ENCODE measurements at places on chromosomes 7 and 10. TPM values are rescaled to one million over a fixed set of nuclear protein-coding genes. Genes with fewer than 3 reads are reported as not detected.

DNA sequence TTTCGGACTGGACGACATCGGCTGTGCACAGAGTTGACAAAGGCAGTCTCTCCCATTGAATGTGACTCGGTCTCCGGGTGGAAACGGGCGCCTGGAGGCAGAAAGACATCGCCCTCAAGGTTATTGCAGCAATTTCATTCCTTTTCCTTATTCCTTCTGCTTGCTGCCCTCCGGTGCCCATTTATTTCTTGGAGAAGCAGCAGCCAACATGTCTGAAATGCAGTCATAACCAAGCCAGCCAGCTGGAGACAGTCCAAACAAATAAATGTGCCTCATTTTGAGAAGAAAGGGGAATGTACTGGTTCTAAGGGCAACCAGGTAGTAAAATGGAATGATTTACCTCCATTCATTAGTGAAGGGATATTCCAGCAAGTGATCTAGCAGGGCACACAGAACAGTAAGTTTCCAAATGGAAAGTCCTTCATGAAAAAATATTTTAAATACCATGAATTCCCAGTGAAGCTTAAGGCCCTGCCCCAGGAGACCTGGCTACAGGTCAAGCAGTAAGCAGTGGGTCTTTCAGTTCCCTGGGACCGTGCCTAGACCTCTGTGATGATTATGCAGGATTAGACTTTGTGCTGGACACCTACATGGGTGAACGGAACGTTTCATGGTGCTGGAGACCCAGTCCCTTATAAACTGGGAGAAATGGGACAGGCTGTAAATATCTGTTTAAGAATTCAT is 86.6 kb downstream of the ABLIM1 start:
- no peak overlapping the region for H3K27ac ChIP-seq
- H3K36me3 ChIP-seq: peaks cover 6% of the 10 kb centered on the region
- H3K4me1 ChIP-seq: no peaks in the 10 kb centered on the region
- H3K4me3 ChIP-seq: no peak overlapping the region

DNA sequence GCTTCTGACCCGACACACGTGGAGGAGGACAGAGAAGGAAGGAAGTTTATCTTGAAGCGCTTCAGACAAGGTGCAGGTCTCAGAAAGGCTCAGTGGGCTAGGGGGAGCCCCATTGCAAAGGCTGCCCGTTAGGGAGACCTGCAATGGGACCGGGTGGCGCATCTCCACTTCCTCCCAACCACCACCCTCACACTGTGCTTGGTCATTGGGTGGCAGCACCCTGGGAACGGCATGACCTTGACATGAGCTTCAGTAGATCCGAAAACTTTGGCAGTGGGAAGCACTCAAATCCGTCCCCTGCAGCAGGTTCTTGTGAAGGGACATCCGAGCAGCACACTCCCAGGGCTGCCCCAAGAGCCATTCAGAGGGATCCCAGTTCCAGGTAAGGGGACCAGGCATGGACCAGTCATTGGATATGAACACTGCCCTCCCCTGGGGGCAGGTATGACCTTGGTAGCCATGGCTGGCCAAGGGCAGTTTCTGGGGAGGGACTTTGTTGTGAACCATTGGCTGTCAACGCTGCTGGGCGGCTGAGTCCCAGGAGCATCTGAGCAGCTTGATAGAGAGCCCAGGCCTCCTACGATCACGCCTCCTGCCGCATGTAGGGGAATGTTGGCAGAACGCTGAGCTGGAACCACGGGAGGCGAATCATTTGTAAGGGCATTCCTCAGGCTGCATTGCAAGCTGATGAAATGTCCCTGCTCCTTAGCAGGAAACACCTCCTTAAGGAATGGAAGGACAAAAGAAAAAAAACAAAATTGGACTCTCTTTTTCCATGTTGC is 31.7 kb downstream of the GALNTL5 start:
- H3K4me1 ChIP-seq: peaks cover 3% of the 10 kb centered on the region
- DNase-seq: no peak
- H3K27me3 ChIP-seq: no peaks in the 10 kb centered on the region
- no peak overlapping the region for H3K4me3 ChIP-seq
- no peak overlapping the region for H3K27ac ChIP-seq

GRCh38 chr10:88877298-88877697 is 2.7 kb upstream of the STAMBPL1 start:
- no peak overlapping the region for H3K27ac ChIP-seq
- H3K27me3 ChIP-seq: no peaks in the 10 kb centered on the region
- no peaks in the 10 kb centered on the region for H3K36me3 ChIP-seq
- no peak overlapping the region for H3K4me3 ChIP-seq

DNA sequence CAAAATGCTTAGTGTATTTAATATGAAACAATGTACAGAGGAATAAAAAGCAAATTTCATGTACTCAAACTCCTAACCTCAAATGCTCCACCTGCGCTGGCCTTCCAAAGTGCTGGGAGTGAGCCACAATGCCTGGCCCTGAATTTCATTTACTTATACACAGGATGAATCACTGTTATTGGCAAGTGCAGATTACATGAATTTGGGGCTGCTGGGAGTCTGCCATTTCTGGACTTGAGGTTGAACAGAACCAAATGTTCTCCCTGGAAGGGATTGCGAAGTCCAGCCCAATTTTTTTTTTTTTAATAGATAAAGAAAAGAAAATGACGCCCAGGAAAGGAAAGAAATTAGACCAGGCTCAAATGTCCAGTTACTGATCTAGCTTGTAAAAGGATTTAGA is 6.8 kb upstream of the CSTF2T start:
- no peak for DNase-seq
- no peak overlapping the region for H3K27ac ChIP-seq
- H3K4me1 ChIP-seq: no peaks in the 10 kb centered on the region
- H3K36me3 ChIP-seq: no peaks in the 10 kb centered on the region

DNA sequence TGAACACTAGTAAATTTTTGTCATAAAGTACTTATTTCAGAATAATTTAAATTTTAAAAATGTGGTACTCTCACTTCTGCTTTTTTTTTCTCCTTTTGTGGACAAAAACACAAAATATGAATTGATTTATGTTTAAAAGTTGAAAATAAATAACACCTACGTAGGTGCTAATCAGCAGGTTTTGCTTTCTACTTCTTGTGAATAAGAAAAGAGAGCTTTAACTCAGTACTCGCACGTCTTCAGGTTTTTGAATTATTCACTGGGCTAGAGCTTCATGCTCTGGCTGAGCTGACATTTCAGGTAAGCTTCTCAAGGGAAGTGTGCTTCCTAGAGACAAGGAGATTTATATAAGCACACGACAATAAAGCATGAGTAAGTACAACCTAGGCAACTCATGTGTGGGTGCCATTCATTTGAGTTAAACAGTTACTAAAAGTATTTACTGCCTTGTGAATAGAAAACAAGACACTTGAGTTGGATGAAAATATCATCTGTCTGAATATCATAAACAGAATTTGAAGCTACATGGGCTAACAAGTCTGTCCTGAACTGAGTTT is 190.0 kb upstream of the POT1 start:
- H3K27me3 ChIP-seq: no peaks in the 10 kb centered on the region
- no peak overlapping the region for H3K27ac ChIP-seq
- no peaks in the 10 kb centered on the region for H3K4me1 ChIP-seq
- no peak overlapping the region for H3K4me3 ChIP-seq
- H3K36me3 ChIP-seq: no peaks in the 10 kb centered on the region
- DNase-seq: no peak

Gene HGF
- total RNA-seq: 0.57 TPM
